ENCODE measurements at places on chromosomes 3 and 15. TPM values are rescaled to one million over a fixed set of nuclear protein-coding genes. Genes with fewer than 3 reads are reported as not detected.

GRCh38 chr3:43616034-43616433 is 5.8 kb downstream of the ANO10 start:
- DNase-seq: no peak

DNA sequence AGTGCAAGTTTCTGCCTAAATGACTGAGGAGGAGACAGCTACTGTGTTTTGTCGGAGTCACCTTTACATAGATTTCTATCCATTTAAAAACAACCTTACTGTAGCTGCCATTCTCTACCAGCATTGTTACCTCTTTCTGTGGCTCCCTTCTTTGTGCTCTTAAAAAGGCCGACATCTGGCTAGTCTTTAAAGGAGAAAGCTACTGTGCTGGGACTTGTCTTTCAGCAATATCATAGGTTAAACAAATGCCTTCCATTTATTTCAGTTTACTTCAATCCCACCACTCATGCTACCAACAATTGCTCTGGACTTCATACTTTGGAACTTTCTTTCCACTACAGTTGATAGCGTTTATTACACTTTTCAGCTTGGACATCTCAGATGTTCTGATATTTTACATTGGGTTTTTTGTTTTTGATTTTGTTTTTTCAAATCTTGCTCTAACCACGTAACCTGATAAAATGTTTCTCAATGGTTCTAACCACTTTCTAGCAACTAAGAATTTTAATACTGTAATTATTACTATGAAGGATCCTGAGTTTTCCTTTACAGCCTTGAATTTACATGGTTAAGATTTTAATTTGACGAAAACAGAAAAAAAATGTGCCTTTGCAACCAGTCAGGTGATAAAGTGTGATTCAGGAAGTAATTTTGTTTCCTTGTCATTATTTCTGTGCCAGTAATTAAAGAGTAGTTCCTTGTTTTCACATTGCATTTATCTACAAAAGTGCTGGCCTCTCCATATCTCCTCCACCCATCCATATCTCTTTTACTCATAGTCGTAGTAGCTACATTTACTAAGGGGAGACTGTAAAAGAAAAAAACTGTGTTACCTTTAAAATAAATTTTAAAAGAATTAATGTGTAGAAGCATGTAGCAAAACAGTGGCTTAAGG is 1.3 kb upstream of the CBLB start:
- DNase-seq: no peak

- DNase-seq: no peak
Observed at GRCh38 chr3:43391621-43392020, 105.3 kb downstream of the SNRK start.

DNA sequence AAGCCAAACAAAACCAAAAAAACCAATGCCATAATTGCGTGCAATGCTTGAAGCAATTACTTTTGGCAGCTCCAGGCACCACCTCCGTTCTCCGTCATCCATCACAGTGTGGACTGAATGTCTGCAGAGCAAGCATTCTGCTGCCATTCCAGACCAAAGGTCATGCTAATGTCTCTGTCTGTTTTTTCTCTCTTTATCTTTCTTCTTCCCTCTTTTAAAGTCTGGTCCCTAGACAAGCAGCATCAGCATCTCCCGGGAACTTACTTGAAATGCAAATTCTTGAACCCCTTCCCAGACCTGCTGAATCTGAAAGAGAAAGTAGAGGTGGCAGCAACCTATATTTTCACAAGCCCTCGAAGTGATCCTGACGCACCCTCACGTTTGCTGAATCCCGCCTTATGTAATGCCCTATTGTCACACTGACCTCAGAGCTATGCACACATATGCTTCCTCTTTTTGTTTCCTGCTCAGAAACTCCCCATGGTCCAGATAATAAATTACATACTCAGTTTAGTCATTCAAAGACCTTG is 297.3 kb upstream of the PROK2 start:
- DNase-seq: no peak

- DNase-seq: no peak
Observed at GRCh38 chr15:95375281-95375680, 955.2 kb upstream of the NR2F2 start.

GOLGA8N gene
- 21.0 TPM for polyA plus RNA-seq
